ENCODE measurements at places on chromosomes 11 and 22.

DNA sequence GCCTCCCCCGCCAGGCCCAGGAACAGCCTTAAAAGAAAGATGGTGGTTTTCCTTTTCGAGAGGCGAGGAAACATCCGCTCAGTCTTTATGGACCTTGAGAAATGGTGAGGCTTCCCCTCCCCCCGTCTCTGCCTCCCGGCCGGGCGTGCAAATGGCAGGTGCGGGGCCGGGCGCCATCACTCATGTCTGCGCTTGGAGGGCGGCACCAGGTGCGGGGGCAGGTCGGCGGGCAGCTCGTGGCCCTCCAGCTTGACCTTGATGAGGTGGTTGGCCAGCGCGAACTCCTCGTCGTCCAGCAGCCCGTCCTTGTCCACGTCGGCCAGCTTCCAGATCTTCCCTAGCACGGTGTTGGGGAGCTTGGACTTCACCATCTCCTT is 9.7 kb upstream of the CDC42BPG start:
- DNase-seq = no peak

DNA sequence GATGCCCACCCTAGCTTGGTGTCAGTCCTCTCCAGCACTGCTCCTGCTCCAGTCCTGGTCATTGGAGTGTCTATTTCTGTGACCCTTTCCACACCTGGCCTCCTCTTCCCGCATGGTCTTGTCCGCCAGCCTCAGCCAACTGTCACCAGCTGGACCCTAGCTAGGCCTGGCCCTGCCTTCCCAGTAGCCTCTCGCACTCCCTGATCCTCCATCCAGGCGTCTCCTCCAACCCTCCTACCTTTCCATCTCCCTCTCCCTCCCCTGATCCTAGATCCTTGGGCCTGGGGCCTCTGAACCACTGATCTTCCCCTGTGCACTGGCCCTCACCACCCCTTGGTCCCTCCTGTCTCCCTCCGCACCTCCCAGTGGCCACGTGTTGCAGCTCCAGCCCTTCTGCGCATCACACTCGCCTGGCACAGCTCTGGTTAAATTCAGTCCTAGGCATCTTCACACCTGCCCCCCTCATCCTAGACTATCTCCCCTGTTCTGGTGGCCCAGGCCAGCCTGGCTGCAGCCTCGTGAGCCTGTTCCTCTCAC is 9.9 kb downstream of the SYNGR1 start:
- peak; percentile 13 for DNase-seq

DNA sequence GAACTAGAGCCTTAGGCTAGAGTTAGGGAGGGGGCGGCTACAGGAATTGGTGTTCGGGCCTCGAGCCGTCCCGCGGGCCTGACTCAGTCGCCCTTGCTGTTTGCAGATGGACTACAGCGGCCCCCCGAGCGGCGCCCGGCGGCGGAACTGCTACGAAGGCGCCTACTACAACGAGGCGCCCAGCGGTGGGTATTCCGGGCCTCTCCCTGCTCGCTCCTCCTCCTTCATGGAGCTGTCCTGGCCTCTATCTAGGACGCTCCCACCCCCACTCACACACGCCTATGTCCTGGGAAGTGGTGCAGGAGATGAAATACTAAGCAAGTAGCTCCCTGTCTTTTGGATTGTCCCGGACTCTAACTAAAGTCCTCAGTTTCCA is 1.4 kb downstream of the MYOD1 start:
- DNase-seq = no peak

- no peak for DNase-seq
Measured at GRCh38 chr11:72209101-72209500, 7.5 kb upstream of the FOLR2 start.

- DNase-seq = no peak
Measured at GRCh38 chr11:110601936-110602335, 110.3 kb downstream of the ARHGAP20 start.

GRCh38 chr11:45089676-45090499 is 56.6 kb upstream of the PRDM11 start:
- DNase-seq = no peak

- DNase-seq = no peak
Measured at GRCh38 chr11:33835143-33835878, 56.6 kb downstream of the LMO2 start.

DNA sequence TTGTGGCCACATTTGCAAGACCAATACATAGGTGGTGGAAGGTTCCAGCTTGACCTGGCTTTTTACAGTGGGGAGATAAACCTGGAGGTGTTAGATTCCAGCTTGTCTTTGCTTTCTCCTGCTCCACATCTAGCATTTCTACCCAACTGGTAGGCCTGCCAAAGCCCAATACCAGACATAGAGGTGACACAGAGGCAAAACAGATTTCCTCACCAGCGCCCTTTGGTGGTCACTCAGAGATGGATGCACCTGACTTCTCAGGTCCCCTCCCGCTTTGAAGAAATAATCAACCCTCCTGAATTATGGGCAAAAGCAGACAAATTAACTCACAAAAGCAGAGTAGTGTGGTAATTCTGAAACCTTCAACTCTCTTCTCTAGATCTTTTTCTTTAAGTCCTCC is 1356.2 kb downstream of the FAM181B start:
- DNase-seq = no peak

DNA sequence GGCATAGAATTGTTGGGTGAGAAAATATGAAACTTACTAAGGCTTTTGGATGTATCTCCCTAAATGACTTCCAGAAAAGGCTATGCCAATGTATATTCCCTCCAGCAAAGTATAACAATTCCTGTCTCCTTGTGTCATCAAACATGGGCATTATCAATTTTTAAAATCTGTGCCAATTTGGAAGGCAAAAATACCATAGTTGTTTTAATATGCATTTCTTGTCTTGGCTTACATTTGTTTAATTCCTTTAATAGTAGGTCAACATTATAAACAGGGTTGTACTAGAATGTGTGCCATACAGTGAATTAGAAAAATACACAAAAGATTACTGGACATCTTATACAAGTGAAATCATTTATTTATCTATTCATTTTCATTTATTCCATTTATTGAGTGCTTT is 41.6 kb downstream of the DCUN1D5 start:
- DNase-seq = no peak

DNA sequence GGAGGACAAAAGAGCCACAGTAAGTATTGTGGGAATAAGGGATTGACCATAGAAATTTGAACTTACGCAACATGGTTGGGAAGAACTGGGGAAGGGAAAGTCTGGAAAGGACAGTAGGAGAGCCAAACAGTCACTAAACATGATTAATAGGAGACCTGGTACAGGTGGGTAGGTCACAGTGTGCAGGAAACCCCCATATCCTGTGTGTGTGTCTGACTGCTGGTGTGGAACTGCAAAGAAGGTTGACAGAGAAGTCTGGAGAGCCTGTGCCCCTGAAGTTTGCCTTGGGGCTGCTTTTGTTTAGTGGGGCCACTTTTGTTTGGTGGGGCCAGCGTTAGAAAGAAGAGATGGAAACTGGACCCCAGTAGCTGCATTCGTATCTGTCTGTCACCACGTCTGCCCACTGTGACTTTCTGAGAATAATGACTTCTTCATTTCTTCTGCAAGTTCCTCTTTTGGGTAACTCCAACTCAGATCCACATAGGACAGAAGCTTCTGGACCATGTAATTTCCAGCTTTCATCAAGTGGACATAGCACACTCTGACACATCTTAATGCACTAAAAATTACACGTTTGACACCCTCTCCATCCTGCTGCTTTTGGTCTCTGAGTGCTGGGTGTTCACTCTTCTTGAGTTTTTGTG is 126.8 kb upstream of the RAG2 start:
- DNase-seq = no peak

DNA sequence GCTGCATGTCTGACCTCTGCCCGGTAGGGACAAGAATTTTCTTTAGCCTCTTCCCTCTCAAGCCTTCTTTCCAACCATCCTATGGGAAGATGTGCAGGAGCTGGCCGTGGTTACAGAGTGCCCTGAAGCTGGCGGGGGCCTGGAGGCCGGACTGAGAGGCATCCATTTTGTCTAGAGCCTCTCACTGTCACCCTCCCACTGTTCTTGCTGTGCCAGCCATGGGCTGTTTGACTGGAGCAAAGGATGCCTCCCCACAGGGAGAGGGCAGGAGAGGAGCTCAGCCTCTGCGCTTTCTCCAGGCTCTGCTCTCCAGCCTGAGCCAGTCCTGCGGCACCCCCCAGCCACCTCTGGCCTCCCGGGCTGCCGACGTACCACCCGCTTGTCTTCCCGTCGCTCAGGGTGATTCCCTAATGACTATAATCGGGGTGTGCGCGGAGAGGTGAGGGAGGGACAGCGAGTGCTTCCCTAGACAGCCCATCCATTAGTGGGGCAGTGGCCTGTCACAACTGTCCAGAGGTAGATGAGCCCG is 123.8 kb downstream of the NECTIN1 start:
- DNase-seq = no peak

DNA sequence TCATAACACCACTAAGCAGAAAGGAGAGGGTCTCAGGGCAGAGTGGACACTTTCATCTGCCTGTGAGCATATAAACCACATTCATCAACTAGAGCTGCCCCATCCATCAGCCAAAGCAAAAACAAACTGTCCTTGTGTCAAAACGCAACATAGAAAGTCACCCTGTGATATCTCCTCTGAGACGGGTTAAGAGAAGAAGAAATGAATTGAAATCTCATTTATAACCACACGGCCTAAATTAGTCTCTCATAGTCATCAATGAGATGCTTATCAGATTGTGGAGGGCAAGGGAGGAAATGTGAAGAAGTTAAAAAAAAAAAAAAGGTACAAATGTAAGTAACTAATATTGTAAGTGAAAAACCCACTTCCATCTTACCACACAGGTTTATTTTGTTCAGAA is 75.7 kb downstream of the SIK3 start:
- no peak for DNase-seq
